AG04450 (cell line): ENCODE measurements at places on chromosomes 6 and 20. TPM values are rescaled to one million over a fixed set of nuclear protein-coding genes. Genes with fewer than 3 reads are reported as not detected.

ADTRP gene
- polyA plus RNA-seq = 0.33 and 0.48 TPM in 2 replicates

GRCh38 chr6:87237804-87238203, 82.4 kb downstream of the ZNF292 start:
- DNase-seq = no peak

GRCh38 chr6:104537872-104538271, 321.8 kb downstream of the HACE1 start:
- DNase-seq = no peak

MYL9 gene
- polyA plus RNA-seq = 273 and 380 TPM in 2 replicates

DNA sequence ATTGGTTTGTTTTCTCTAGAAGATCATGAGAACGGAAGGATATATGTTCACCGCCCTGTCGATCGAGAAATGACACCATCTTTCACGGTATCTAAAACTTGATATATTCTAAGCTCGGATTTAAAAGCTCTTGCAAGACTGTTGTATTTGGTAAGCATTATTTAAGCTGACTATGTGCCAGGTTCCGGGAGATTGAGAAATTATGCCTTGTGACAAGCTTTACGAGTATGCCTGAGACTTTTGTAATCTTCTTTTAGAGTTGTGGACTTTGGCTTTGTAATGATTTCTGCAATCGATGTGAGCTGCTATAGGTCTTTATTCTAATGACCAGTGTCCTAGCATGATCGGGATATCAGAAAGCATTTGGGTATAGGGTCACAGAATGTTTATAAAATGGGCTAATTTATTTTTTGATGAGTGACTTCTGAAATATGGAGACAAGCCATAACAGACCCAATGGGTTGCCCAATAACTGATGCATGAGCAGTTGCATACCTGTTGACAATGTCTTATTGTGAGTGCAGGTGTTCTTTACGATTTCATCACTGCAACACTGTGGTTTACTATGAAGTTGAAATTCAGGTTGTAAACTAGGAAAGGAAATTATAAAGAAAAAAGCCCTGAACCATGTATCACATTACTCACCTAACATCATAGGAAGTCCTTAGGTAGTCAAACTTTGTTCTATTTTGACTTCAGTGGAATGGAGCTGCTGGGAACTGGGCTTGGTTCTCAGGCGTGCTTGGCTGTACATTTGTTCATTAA, 14.0 kb downstream of the CDH26 start:
- no peak for DNase-seq

MEI4 gene
- not detected in 2 replicates for polyA plus RNA-seq
